ENCODE measurements at places on chromosomes 7 and 10.

- DNase-seq, result no peak
These were observed 287.3 kb downstream of the RPS24 start for GRCh38 chr10:78321000-78321399.

- no peak for DNase-seq
These were observed 110.4 kb upstream of the BMPER start for GRCh38 chr7:33794959-33795358.

- no peak for DNase-seq
These were observed 731.1 kb downstream of the ZWINT start for GRCh38 chr10:55629793-55630490.

DNA sequence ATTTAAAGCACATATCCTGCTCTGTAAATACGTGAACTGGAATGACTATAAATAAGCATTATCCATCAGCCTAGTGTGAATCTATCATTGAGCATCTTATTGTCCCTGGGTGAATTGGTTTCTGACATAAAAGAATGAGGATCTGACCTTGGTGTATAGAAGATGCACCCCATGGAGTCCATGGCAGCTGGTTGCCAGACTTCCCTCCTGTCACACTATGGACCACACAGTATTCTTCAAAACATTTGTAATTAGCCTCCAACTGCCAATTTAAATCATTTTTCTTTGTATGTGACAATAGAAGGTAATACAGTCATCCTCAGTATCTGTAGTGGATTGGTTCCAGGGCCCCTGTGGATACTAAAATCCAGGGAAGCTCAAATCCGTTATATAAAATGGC lies 238.1 kb upstream of the ZWINT start:
- DNase-seq, result no peak

DNA sequence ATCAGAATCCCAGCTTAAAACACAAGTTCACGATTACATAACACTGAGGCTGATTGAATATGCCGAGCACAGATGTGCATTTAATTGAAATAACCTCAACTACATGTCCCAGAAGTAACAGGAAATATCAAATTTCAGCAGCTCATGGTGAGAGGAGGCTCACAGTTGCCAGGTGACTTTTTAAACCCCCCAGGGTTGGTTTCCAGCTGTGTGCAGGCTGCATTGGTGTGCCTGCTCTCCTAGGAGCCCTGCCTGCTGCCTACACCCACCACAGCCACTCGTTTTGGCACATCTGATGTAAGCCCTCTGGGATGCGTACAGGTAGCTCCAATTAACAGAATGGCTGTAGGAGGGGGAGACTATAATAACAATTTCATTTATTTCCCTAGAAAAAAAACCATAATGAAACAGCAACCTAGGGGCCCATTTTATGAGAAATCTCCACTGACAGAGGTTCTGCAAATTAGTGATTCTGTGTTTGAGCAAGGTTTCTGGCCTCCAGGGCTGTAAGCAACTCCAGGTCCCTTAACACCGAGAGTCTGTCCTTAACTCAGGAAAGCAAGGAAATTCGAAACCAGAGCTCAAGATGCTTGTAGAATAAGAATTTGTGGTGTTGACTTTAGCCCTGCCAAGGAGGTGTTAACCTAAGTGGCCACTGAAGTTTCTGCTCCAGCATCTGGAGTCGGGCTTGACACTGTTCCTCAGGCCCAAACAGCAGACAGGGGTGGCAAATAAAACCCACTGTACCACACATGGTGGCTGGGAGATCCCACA lies 161.9 kb downstream of the BMPER start:
- DNase-seq, result no peak

- no peak for DNase-seq
These were observed 222.2 kb downstream of the NEBL start for GRCh38 chr10:20674926-20675325.

DNA sequence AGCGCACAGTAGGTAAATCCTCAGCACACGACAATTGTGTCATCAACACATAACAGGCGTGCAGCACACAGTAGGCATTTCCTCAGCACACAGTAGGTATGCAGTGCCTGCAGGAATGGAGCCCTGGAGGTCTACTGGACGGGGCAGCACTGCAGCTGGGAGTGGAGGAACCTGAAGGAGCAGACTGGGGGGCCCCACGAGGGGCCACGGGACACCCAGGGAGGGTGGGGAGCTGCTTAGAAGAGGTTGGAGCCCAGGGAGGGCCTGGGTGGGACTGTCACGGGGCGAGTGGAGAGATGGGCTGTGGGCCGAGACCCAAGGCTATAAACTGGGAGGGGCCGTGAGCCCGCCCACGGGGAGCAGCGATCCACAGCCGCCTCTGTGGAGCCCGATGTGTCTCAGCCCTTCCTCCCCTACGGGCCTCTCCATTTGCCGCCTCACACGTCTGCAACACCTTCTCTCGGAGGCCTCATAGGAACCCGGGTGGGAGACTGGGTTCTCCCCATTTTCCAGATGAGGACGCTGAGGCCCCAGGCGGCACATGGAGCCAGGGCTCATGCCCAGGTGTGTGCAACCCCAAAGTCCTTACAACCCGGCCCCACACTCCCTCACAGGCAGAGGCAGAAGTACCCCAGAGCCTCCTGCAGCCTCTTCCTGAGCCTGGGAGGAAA lies 101.5 kb downstream of the MICALL2 start:
- no peak for DNase-seq
